WTC11 (cell line): ENCODE measurements at places on chromosomes 5 and 9.

GRCh38 chr5:76199336-76200318 is 116.4 kb downstream of the SV2C start:
- H3K36me3 ChIP-seq, result no peaks in the 10 kb centered on the region
- H3K27ac ChIP-seq, result no peak overlapping the region
- H3K4me1 ChIP-seq, result peaks cover 48% of the 10 kb centered on the region
- DNase-seq, result no peak
- H3K4me3 ChIP-seq, result no peak overlapping the region

DNA sequence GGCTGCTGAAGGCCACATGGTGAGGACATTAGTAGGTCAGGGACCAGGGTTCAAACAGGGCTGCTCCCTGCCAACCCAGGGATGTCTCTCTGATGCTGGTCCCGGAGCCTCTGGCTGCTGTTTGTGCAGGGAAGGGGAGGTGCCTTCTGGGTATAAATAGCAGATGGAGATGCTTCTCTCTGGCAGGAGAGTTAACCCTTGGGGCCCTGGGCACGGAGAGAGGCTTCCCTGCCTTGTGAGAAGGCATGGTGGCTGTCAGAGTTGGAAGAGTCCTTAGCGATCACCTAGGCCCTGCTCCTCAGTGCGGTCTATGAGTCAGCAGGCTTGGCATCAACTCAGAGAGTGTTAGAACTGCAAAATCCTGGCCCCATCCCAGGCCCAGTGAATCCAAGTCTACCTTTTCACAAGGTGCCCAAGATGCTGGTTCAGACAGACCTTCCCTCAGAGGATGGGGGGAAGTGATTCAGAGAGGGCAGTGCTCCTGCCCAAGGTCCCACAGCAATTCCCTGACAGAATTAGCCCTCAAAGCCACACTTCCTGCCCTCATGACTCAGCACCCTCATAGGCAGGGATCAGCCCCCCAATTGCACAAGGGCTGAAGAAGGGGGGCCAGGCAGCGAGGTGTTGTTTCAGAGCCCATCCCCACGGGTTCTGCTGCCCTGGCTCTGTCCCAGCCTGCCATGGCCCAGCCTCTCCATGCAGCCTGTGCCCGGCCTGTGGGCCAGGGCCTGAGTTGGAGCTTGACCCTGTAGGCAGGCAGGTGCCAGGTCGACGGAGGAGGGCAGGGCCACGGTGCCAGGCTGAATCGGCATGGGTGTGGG is 25.6 kb downstream of the CAMK2A start:
- no peak overlapping the region for H3K4me3 ChIP-seq
- H3K4me1 ChIP-seq, result peaks cover 6% of the 10 kb centered on the region

- no peak overlapping the region for H3K4me3 ChIP-seq
- H3K27ac ChIP-seq, result no peak overlapping the region
- DNase-seq, result no peak
- peaks cover 13% of the 10 kb centered on the region for H3K36me3 ChIP-seq
- H3K27me3 ChIP-seq, result no peaks in the 10 kb centered on the region
Observed at GRCh38 chr9:2134391-2134790, 119.2 kb downstream of the SMARCA2 start.

GRCh38 chr5:72244862-72245371 is 75.1 kb downstream of the MRPS27 start:
- H3K4me3 ChIP-seq, result no peak overlapping the region
- no peaks in the 10 kb centered on the region for H3K27me3 ChIP-seq
- H3K27ac ChIP-seq, result peak overlapping the region; percentile 92
- no peaks in the 10 kb centered on the region for H3K36me3 ChIP-seq
- peaks cover 74% of the 10 kb centered on the region for H3K4me1 ChIP-seq

- peaks cover 4% of the 10 kb centered on the region for H3K4me1 ChIP-seq
- DNase-seq, result no peak
- no peaks in the 10 kb centered on the region for H3K27me3 ChIP-seq
- no peak overlapping the region for H3K4me3 ChIP-seq
Observed at GRCh38 chr9:112002847-112003457, 106.3 kb downstream of the UGCG start.

DNA sequence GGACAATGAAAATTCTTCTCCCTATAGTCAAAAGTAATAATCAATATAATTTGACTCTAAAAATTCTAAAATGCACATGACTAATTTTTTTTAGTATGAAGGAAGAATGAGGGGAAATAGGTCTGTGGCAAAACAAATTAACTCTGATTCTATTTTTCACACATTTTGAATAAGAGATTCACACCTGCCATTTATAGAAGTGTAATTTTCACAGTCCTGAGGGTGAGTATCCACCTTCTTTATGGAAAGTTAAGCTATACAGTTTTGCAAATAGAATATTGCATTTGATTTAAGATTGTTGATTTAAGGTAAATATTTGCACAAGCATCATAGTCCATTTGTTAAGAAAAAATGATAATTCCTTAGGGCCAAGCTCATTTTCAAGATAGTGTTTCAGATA is 417.7 kb downstream of the CHSY3 start:
- no peak overlapping the region for H3K27ac ChIP-seq
- DNase-seq, result no peak
- H3K27me3 ChIP-seq, result no peaks in the 10 kb centered on the region

- no peak overlapping the region for H3K27ac ChIP-seq
- no peaks in the 10 kb centered on the region for H3K36me3 ChIP-seq
- H3K27me3 ChIP-seq, result no peaks in the 10 kb centered on the region
- no peak for DNase-seq
Observed at GRCh38 chr5:180118391-180118791, 46.8 kb upstream of the RNF130 start.

DNA sequence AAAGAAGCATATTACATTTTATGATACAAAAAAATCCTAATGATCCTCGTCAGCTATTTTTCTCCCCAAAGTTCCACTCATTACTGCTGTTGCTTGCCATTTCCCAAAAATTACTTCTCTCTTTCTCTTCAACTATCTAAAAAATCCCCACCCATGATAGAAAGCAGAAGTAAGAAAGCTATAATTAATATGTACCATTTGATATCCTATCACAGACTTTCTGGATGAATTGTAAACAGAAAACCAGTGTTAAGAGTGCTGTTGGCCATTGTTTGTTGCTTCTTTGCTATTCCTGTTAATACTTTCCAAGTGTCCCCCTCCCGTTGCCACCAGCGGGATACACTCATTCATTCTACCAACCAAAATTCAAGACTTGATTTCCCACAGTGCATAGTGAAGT is 136.3 kb upstream of the SMARCA2 start:
- no peaks in the 10 kb centered on the region for H3K36me3 ChIP-seq
- no peak overlapping the region for H3K27ac ChIP-seq
- no peak overlapping the region for H3K4me3 ChIP-seq
- no peaks in the 10 kb centered on the region for H3K4me1 ChIP-seq
- no peak for DNase-seq

- H3K4me1 ChIP-seq, result no peaks in the 10 kb centered on the region
- peaks cover 53% of the 10 kb centered on the region for H3K36me3 ChIP-seq
- no peak overlapping the region for H3K4me3 ChIP-seq
Observed at GRCh38 chr9:89134709-89135108, 43.9 kb downstream of the SHC3 start.

DNA sequence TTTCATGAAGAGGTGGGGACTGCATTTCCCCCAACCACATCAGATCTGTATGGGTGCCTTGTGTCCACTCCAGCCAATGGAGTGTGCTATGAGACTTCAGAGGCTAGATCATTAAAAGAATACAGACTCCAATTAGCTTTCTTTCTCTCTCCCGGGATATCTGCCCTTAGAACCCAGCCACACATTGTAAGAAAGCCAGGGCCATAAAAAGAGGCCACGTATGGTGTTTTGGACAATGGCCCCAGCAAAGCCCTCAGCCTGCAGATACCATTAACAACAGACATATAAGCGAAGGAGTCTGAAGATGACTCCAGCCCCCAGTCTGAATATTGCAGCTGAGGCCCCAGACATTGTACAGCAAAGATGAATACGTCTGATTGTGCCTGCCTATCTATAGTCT is 21.5 kb downstream of the IL6ST start:
- H3K27me3 ChIP-seq, result no peaks in the 10 kb centered on the region
- H3K4me3 ChIP-seq, result no peak overlapping the region
- no peak for DNase-seq
- H3K4me1 ChIP-seq, result no peaks in the 10 kb centered on the region
- peaks cover 3% of the 10 kb centered on the region; the same call in 1 of the 2 replicates for H3K36me3 ChIP-seq

DNA sequence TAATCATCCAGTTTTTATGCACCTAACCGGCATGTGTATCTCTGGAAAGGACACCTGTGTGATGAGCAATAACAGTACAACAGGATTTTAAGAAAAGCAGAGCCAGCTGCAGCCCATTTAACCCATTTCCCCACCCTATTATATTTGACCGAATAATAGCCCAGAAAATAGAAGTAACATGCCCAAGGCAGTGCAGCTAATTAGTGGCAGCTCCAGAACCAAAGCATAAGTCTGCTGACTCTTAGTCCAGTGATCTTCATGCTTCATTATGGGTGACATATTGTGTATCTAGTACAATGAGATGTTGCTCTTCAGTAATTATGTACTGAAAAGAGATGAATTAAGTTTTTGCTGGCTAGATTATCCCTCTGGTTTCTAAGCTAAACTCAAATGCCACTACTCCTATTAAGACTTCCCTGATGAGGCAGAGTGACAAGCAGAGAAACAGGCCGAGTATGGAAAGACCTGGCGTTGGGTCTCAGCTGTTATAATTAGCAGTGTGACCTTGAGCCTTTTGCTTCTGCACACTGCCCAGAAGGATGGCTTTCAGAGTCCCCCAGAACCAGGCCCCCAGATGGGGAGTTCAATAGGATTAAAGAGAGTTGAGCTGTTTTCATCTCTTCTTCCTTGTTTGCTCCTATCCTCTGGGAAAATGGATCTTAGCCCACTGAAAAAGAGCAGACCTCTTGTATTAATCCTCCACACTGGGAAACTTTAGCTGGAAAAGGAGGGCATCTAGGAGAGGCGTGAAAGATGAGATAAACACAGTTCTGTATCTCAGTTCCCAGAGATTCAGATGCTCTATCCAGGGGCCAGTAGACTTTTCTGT is 10.8 kb upstream of the C1QTNF3 start:
- H3K4me3 ChIP-seq, result no peak overlapping the region
- H3K36me3 ChIP-seq, result peaks cover 5% of the 10 kb centered on the region; the same call in 1 of the 2 replicates
- DNase-seq, result no peak
- no peaks in the 10 kb centered on the region for H3K4me1 ChIP-seq
- H3K27ac ChIP-seq, result no peak overlapping the region
- H3K27me3 ChIP-seq, result no peaks in the 10 kb centered on the region

DNA sequence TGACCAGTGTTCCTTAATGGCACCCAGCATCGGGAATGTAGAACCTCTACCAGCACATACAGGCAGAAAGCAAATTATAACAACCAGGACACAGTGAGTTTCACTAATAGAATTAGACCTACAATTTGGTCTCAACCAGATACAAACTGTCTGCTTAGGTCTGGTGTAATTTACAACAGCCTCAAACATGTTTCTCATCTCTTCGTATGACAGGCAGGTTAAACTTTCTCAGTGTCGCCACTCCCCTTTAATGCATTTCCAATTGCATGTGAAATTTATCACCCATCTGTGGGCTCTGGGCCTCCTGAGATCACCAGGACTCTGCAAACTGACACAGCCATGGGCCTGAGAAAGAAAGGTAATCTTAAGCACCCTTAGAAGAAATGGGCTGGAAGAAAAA is 218.7 kb downstream of the DCP2 start:
- no peak for DNase-seq
- peaks cover 21% of the 10 kb centered on the region for H3K4me1 ChIP-seq
- no peaks in the 10 kb centered on the region for H3K27me3 ChIP-seq
- no peak overlapping the region for H3K27ac ChIP-seq
- peaks cover 23% of the 10 kb centered on the region for H3K36me3 ChIP-seq

DNA sequence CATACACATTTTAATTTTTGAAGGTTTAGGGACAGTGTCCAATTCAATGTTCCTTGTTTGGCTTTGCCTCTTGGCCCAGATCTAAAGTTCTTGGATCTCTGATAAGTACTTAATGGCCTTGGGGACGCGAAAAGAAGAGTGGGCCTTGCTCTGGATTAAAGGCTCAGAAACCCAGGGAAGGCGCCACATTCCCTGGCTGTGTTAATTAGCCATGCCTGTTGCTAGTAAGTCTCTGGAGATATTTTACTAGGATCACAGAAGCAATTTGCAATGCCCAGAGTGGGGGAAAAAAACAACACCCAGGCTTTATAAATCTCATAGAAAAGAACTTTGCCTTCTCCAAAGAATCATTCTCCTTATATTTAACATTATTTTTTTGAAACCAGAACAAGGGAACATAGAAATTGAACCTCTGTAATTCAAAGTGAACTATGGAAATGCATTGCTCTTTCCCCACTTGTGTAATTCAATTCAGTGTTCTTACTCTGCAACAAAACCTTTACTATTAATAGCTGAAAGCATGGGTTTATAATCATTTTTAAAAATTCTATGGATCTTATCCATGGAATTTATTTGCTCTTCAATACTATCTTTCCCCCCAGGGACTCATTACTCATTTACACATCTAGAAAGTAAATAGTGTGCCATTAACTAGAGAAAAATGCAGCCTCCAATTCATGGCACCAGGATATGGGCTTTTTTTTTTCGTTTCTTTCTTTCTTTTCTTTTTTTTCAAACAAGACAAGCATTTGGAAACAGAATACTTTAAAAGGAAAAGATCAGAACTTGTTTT is 172.2 kb upstream of the ANKRD55 start:
- H3K4me1 ChIP-seq, result peaks cover 36% of the 10 kb centered on the region
- no peak for DNase-seq
- H3K27me3 ChIP-seq, result no peaks in the 10 kb centered on the region
- peak overlapping the region; percentile 43; the same call in 1 of the 2 replicates for H3K27ac ChIP-seq
- H3K4me3 ChIP-seq, result no peak overlapping the region

DNA sequence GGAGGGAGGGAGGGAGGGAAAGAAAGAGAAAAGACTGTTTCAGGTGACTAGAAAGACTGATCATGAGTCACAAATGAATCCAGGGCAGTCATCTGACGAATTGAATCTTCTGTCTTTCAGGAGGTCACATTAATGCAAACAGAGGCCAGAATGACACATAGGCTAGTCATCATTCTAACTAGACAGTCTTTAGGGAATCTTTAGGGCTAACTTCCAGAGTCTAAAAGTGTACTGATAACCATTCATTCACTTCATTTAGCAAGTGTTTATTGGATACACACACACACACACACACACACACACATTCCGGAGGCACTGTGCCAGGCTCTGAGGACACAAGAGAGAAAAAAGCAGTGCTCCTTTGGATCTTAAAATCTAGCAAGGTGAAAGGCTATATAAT is 156.7 kb downstream of the EBF1 start:
- H3K4me3 ChIP-seq, result no peak overlapping the region
- H3K4me1 ChIP-seq, result peaks cover 10% of the 10 kb centered on the region
- no peak for DNase-seq
- H3K27ac ChIP-seq, result no peak overlapping the region

GRCh38 chr5:154849264-154849785 is 1.1 kb downstream of the FAXDC2 start:
- peaks cover 23% of the 10 kb centered on the region for H3K4me1 ChIP-seq
- H3K27me3 ChIP-seq, result no peaks in the 10 kb centered on the region
- H3K36me3 ChIP-seq, result no peaks in the 10 kb centered on the region
- no peak for DNase-seq

GRCh38 chr9:120627073-120627472 is 47.1 kb upstream of the CDK5RAP2 start:
- H3K4me3 ChIP-seq, result no peak overlapping the region
- H3K27me3 ChIP-seq, result peaks cover 3% of the 10 kb centered on the region; the same call in 1 of the 2 replicates
- no peak for DNase-seq
- H3K4me1 ChIP-seq, result peaks cover 5% of the 10 kb centered on the region; the same call in 1 of the 2 replicates
